ENCODE measurements at places on chromosomes 16 and 17. TPM values are rescaled to one million over a fixed set of nuclear protein-coding genes. Genes with fewer than 3 reads are reported as not detected.

- no peak for DNase-seq
Observed at GRCh38 chr17:36870720-36870999, 66.6 kb upstream of the LHX1 start.

- no peak for DNase-seq
Observed at GRCh38 chr17:588519-588918, 126.1 kb downstream of the VPS53 start.

The BRICD5 gene
- 2.0 TPM for total RNA-seq

The GAST gene
- total RNA-seq, result not detected

DNA sequence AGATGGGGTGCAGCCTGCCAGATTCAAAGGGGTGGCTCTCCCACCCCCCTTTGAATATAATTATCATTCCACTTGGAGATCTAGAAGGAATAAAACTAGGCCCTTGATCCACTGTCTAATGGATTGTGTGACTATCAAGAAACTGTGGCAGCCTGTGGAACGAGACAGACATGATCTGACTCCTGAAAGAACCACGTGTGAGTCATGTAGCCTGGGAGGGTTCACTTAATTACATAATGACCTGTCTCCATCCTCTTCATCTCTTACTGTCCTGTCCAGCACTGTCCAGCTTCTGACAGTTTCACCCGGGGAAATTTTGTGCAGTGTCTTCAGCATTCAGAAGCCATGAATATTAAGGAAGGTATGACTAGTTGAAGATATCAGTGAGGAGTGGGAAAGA, 43.3 kb upstream of the CDH13 start:
- peak; percentile 37 for DNase-seq

DNA sequence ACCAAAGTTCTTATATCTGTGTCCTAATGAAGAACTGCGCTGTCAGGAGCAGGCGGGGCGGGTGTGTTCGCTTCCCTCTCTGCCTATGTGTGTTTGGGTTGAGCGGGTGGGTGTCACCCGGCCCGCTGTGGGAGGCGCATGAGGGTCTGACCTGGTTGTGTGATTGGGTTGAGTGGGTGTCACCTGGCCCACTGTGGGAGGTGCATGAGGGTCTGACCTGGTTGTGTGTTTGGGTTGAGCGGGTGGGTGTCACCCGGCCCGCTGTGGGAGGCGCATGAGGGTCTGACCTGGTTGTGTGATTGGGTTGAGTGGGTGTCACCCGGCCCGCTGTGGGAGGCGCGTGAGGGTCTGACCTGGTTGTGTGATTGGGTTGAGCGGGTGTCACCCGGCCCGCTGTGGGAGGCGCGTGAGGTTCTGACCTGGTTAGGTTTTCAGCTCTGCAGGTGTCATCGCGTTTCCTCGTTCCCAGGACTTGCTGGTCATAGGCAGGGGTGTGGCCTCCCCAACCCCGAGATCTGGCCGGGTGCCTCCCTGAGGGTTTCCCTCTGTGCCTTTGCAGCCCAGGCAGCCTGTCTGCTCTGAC, 69.6 kb upstream of the ZNF750 start:
- DNase-seq, result no peak

The IGF2BP1 gene
- 18.6 TPM for total RNA-seq

DNA sequence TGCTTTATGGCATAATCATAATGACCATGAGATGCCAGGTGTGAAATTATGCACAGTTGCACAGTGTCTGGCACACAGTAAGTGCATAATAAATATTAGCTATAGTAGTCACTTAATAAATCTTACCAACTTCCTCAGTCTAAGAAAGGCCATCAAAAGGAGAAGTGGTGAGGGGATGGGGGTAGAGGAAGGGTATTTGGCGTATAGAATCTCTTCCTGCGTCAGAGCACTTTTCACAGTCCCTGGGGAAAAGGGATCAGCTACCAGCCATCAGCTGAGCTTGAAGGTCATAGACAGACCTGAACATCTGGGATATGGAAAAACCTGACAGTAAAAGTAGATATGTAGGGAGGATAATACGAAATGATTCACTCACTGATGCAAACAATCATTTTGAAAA, 5.8 kb downstream of the CRHR1 start:
- no peak for DNase-seq

The ACSM2A gene
- not detected for total RNA-seq

- DNase-seq, result no peak
Observed at GRCh38 chr16:782258-782657, 5.9 kb downstream of the RPUSD1 start.

- no peak for DNase-seq
Observed at GRCh38 chr16:81532491-81533174, 88.0 kb downstream of the CMIP start.

GRCh38 chr17:58339755-58340404, 11.3 kb upstream of the TSPOAP1 start:
- no peak for DNase-seq

The CCL5 gene
- not detected for total RNA-seq

The C1QTNF8 gene
- total RNA-seq, result not detected
